ENCODE measurements at places on chromosomes 5 and 9.

DNA sequence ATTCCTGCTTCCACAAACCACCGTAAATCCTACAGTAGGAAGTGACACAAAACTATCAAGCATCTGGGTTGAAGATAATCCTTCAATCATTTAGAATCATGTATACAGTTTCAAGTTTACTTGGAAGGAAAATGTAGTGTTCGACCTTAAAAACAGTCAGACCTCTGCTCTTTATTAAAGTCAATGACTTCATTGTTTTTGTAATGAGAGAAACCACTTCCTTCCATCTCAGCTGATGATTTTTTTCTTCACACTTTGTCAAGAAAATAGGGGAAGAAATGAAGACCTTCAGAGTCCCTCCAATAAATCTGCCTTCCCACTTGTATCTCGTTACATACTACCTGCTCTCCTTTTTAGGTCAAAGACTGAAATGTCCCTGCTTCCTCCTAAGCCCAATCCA is 30.1 kb downstream of the TUSC1 start:
- DNase-seq = no peak

DNA sequence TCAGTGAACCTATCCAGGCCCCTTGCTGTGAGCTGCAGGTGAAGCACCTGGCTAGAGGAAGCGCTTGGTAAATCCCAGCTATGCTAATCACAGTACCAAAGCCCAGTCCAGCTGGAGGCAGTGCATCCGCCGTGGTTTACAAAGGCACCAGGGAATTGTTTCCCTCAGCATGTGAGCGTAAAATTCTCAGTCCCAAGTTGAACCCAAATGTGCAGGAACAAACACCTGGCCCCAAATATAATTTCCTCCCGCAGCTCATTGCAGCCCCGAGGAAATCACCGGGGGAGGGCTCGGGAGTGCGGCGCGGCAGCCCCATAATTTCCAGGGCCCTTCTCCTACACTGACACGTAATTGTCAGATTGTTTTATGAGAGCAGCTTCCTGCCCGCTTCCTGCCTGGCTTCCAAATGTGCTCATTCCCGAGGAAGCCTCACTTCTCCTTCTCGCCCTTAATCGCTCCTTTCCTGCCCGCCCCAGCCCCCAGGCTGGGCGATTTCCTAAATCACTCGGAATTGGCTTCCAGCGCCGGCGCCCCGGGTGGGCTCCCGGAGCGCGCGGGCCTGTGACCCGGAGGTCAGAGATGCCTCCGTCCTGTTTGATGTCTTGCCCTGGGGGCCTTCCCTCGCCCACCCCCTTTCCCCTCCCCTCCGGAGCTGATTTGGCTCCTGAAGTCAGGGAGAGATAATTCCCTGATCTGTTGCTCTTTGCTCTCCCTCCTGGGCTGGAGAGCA is 134.4 kb downstream of the FGF1 start:
- DNase-seq = peak; percentile 20

DNA sequence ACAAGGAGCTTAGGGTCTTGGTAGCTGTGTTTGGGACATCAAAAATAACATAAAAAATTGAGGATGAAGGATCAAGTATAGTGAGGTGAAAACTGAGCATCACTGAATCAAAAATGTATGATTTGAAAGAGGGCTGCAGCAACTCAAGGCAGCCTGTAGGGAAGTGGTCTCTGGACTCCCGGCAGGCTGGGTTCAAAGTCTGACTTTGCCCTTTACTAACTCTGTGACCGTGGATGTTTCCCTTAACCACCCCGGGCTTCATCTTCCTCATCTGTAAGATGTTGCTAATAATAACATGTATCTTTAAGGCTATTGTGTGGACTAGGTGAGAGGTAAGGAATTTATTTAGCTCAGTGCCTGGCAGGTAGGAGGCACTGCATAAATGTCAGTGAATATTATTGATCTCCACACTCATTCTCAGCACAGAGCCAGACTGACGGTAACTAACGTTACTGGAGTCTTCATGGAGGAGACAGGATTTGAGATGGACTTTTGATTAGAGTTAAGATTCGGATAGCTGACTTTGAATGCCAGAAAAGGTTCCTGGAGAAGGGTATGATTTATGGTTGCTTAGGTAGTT is 367.3 kb downstream of the NDUFS4 start:
- no peak for DNase-seq

- no peak for DNase-seq
These were observed 78.8 kb downstream of the FBXL17 start for GRCh38 chr5:108303086-108303485.

GRCh38 chr5:3024554-3024953 is 273.1 kb upstream of the IRX2 start:
- no peak for DNase-seq

DNA sequence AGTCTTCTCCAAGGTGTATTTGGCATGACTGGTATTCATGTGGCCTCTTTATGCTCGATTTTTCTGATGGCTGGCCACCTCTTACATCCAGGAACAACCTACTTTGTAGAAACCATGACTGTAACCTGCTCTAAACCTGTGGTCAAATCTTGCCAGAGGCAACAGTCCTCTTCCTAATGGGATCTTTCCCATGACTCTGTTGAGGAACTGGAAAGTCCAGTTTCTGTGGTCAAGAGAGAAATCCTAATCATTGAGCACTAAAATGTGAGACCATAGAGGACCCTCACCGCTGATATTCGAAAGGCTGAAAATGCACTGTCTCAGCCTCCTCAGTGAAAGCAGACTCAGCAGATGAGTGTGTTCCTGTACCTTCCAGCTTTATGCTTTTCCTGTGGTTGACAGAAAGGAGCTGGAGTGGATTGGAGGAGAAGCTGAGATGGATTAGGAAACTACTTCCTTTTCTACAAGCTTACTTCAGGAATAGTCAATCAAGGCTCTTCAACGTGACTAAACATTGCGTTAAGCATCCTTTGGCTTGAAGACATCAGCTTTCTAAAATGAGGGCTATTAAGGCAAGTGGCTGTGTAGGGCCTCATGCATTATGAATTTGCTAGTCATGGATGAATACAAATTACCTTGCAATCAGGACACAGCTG is 69.7 kb upstream of the DAPK1 start:
- DNase-seq = no peak

DNA sequence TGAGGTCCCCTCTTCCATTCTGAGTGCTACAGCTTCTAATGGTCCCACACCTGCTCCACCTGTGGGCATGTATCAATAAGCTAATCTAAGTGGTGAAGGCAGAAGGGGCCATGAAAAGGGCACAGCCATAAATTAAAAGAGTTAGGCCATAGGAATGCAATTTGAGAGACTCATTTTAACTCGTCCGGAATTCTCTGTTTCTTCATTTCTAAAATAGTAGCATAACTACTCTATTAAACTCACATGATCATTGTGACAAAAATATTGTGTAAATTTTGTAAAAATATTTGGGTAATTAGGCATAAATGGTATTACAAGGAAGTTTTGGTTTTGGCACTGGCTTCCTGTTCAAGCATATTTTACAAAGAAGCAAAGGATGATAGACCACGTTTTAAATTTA is 103.1 kb upstream of the TXNDC8 start:
- peak; percentile 72 for DNase-seq

DNA sequence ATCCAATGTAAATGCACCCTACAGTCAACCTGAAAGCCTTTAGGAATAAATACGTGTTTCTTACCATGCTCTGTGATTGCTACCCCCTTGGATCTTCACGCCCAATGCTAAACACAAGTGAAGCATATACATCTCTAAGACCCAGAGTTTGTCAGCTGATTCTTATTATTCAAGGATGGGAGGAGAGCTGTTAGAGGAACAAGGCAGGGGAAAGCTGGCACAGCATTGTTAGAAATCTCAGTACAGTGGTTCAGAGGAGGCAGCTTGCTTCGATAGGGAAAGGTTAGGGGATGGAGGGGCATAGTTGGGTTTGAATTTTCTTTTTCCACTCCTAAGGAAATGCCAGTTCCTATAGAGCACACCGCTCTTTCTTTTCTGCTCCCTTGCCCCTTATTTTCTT is 16.7 kb upstream of the TAF11L2 start:
- no peak for DNase-seq

GRCh38 chr5:61535828-61536227 is 203.8 kb downstream of the ZSWIM6 start:
- no peak for DNase-seq

GRCh38 chr9:133334161-133334560 is 1.8 kb downstream of the SURF6 start:
- DNase-seq = no peak

GRCh38 chr9:108347463-108348188 is 508.2 kb downstream of the ACTL7B start:
- no peak for DNase-seq

- DNase-seq = no peak
These were observed 176.8 kb downstream of the FER start for GRCh38 chr5:108924457-108924961.

DNA sequence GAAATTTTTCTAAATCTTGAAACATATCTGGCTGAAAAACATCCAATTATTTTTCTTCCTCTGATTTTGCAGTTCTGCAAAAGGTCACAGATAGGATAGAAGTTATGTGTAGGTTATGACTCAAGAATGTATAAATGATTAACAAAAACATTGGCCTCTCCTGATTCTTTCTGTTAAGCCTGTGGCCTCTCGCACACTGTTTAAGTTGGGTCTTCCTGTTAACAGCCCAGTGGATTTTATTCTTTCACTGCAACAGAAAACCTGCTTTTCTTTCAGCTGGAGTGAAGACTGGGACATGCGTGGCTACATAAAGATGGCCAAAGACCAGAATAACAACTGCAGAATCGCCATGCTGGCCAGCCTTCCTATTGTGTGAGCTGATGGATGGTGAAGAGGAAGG is 17.1 kb upstream of the SPATA31E1 start:
- DNase-seq = no peak

- no peak for DNase-seq
These were observed 43.7 kb downstream of the TEX10 start for GRCh38 chr9:100308965-100309564.

DNA sequence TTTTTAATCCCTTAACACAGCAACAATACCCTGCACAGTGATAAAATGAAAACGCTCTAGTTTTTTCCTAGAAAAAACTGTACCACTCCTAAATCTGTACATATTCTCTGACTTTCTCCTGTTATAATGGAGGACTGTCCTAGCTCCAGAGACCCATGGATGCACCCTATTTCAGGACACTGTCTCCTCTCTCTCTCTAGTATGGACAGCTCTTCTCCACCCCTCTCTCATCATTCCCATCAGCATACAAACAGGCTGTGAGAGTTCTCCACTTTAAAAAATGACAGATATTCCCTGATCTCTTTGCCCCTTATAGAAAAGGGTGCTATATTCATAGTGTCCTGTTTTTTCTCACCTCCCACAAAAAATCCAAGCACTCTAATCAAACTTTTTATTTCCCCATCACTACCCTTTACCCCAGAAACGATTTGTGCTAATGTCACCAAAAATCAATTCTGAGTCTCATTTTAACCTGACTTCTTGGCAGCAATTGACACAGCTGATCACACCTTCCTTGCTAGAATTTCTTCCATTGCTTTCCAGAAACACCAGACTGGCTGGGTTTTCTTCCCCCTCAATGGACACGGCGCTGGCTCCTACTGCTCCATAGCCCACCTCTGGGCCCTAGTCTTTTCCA is 20.7 kb downstream of the ZNF608 start:
- DNase-seq = no peak

- DNase-seq = peak; percentile 81
These were observed 12.4 kb downstream of the SPOCK1 start for GRCh38 chr5:137486707-137487106.

GRCh38 chr5:142432961-142433360 is 108.1 kb upstream of the SPRY4 start:
- no peak for DNase-seq

DNA sequence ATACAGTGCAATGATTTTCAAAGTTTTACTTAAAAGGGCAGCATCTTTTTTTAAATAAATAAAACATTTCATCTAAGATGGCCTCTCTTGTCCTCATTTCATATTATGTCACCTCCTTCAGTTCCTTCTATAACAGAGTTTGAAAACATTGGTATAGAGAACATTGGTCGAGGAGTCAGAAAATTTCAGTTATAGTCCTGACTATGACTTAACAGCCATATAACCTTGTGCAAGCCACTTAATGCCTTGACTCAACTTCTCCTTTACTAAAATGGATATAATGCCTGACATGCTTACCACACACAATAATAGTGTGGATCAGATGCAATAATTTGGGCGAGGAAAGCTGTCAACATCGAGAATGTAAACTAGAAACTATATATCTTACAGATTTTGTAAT is 22.6 kb downstream of the SSBP2 start:
- DNase-seq = no peak

- DNase-seq = peak; percentile 89
These were observed 62.2 kb downstream of the IPPK start for GRCh38 chr9:92607773-92608172.

DNA sequence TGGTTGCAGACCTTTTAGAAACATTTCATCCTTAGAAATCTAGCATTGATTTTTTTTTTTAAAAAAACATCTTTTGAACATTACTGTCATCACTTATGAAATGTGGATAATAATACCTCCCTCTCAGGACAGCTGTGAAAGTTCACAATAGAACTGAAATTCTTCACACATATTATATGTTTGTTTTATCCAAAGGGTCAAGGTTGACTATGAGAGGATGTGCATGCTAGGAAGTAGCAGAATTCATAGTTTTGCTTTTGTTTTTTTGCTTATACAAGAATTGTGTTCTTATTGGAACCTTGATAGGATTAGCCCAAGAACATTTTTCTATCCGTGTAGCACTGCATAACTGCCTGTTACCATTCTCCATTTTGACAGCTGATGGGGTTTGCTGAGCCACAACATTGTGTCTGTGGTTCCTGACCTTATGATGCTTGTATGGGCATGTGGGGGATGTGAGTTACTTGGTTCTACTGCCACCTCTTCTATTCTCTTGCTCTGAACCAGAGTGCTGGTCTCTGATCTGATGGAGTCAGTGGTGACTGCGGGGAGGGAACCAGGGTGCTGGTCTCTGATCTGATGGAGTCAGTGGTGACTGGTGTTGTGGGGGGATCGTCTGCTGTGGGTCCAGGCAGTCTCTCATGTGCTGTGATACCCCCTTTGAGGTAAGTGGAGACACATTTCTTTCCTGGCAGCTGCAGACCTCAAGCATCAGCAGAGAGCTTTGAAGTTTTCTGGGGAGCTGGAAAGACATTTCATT is 27.1 kb upstream of the ACTBL2 start:
- no peak for DNase-seq

GRCh38 chr5:155767470-155767869 is 559.5 kb upstream of the SGCD start:
- peak; percentile 26 for DNase-seq

DNA sequence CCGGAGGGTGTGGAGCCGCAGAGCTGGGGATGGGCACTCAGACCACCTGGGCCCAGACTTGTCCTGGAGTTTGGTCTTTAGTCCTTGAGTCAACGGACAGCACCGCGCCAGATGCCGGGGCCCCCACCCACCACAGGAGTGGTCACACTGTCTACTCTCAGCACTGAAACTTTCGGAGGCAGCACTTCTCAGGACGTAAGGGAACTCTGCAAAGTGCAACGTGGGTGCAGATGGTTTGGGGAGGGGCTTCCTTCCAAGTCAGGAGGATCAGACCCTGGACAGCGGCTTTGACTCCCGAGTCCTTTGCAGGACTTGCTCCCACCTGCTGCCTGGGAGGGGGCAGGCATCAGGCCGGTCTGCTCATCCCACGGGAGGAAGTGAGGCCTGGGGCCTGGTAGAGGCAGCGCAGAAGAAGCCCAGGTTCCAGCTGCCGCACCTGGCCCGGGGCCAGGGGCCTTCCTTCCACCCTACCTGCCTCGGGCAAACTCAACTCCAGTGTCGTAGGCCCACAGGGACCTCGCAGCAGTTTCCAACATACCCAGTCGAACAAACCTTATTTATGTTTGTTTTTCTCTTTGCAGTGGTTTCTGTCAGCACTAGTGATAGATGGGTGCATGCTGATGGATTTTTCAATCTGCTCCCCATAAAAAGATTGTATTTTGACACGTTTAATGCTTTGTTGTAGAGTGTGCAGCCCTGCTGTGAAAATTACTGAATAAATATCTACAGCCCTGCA is 149.8 kb upstream of the PPP1R26 start:
- no peak for DNase-seq
